ENCODE measurements at places on chromosomes 5 and 9.

- DNase-seq: no peak
These were observed 6.9 kb downstream of the FAM174A start for GRCh38 chr5:100542086-100542485.

DNA sequence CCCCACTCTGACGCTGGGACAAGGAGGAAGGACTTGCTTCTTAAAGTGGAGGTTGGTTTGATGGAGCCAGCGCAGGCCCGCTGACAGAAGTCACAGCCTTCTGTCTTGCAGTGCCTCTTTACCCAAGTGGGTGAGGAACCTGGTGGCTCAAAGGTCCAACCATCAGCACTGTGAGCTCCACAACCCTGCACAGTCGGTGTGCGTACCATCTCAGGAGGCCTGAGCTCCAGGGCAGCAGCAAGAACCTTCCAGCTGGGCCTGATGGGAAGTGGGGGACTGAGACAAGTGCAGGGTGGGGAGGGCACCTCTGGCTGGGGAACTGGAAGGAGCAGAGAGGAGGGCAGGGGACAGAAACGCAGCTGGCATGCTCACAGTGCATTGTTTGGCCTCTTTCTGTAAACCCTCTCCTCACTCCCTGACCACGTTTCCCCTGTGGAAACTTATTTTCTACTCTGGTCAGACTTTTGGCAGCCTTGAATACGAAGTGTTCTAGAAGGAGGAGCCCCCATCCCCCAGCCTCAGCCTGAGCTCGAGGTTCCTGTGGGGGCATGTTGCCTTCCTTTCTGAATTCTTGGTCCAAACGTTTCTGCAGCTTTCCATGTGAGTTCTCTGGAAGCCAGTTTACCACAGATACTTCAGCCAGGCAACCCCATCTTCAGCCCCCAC, 178.5 kb upstream of the PITX1 start:
- DNase-seq: no peak

DNA sequence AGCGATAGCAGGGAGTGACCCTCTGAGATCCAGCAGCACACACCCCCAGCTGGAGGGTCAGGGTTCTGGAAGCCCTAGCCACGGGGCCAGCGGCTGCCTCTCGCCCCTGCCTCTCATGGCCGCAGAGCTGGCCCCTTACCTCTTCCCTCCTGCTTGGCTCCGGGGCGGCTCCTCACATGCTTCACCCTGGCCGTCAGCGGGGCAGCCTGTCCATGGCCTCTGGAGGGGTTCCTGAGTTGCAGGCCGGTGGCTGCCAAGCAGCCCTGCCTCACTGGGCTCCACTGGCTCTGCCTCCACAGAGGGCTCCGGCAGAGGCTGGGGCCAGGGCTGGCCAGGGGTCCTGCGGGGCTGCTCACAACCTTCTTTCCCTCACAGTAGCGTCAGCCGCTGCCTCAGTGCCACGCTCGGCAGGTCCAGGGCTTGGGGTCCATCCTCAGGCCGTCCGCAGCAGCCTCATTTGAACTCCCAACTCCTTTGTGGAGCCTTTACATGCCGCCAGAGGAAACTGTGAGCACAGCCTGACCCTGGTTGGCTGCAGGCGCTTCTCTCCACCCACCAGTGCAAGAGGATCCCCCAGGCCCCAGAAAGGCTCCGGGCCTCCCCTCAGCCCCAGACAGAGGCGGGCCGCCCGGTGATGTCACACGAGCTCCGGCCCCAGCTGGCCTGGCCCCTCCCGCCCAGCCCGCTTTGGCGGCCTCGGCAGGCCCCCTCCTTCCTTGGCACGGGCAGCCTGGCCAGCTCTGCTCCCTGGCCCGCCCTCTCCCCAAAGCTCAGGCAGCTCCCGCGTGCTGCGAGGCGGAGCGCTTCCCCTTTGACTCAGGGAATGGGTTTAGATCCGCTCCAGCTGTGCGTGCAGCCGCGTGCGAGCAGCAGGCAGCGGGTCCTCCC, at the start of gene ANGPTL2:
TSS of gene ANGPTL2 (minus strand) at position 460 of the 888 bp plus-strand sequence. CDS start 13,904 bp downstream, outside the sequence.
- DNase-seq: peak; percentile 22

DNA sequence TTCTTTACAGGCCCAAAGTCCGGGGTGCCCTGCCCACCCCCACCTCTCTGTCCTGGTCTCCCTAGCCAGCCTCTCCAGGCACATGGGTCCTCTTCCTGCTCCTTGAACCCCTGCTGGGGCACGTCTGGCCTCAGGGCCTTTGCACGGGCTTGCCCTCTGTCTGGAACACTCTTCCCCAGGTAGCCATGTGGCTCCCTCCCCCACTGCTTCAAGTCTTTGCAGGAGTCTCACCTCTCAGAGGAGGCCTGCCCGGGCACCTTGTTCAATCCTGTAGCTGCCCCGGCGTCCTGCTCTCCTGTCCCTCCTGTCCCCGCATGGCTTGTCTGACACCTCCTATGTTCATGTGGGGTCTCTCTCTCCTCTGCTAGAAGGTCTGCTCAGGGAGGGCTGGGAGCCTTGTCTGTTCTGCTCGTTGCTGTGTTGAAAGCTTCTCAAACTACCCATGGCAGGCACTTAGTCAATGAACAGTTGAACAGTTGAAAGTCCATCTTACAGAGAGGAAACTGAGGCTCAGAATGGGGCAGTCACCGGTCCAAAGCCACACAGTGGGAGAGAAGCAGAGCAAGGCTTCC, 241.4 kb downstream of the PBX3 start:
- DNase-seq: no peak

- DNase-seq: no peak
These were observed 325.3 kb downstream of the TLE1 start for GRCh38 chr9:81363916-81364480.

- no peak for DNase-seq
These were observed 600.7 kb upstream of the SGCD start for GRCh38 chr5:155726267-155726666.

- no peak for DNase-seq
These were observed 8.8 kb downstream of the BARHL1 start for GRCh38 chr9:132591244-132591643.

- DNase-seq: no peak
These were observed 75.4 kb downstream of the NFIB start for GRCh38 chr9:14238518-14238917.

DNA sequence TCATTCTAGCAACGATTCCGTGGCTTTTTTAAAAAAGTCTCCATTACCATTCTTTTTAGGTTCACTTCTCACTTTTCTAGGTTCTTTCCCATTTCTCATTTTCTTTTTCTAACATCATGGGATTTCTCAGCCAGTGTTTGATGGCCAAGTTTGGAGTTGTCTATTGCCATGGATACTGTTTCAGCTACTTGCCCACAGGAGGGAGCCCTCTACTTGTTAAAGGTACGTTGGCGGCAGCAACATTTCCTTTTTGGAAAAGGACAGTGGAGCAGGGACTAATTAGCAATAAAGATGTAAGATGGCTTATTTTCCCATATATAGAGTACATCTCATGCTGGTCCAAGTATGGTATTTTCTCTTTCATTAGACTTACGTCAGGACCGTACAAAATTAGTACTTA, 2257.5 kb upstream of the C9orf72 start:
- no peak for DNase-seq

DNA sequence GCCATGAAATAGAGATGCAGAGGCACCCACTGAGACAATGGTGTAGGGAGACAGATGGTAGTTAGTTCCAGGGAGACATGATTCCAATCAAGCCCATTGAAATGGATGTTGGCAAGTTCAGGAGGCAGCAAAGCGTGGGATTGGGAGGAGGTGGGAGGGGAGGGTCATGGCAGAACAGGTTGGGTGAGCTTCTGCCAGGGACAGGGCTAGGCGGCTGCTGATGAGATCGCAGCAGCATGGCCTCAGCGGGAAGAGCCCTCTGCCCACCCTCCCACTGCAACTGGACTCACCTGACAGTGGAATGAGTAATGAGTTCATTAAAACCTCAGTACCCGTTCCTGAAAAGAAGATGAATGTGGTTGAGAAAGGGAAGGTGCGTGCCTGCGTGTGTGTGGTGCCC, 418.2 kb downstream of the CDK5RAP2 start:
- no peak for DNase-seq

GRCh38 chr9:14326264-14326826, 12.4 kb upstream of the NFIB start:
- no peak for DNase-seq

GRCh38 chr9:72207278-72207677, 58.0 kb downstream of the GDA start:
- DNase-seq: no peak

DNA sequence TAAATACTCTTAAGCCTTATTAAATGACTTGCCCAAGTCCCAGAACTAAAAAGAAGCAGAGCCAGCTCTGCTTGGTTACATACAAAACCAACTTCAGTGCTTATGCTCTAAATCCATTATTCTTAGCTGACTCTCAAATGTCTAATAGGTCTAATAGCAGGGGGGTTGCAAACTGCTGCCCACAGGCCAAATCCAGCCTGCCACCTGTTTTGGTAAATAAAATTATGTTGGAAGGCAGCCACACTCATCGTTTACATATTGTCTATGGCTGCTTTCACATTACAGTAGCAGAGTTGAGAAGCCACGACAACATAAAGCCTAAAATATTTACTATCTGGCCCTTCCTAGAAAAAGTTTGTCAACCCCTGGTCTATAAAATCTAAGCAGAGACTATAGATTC, 69.0 kb downstream of the KLHL3 start:
- DNase-seq: no peak

DNA sequence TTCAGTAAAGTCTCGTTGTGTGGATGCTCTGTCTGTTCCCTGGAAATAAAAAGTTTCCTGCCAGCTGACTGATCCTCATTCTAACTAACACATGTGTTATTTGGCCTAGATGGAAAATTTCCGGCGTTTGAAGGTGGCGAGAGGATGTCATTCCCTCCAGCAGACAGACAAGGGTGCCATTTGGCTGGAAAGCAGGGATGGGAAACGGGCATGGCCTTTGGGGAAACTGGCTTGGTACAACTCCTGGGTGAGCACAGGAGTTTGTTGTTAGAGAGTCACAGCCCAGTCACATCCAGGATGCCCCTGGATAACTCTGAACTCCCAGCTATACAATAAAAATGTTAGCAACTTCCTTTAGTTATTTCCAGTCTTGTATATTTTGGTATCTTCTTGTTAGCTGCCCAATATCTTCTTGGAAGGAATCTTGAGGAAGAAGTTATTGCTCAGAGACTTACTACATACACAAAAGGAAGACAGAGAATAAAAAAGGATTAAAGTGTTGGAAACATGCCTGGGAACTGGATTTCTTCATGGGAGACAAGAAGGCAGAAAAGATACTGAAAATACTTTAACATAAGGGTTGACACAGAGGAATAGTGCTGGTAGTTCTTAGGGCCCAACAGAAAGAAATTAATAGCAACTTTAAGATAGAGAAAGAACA, 41.9 kb downstream of the TEK start:
- DNase-seq: no peak

Data from activated naive CD8-positive, alpha-beta T cell treated with anti-CD3 and anti-CD28 coated beads for 36 hours (primary cell).